Activated CD4-positive, alpha-beta T cell treated with anti-CD3 and anti-CD28 coated beads for 36 hours (primary cell): ENCODE measurements at places on chromosomes 16 and 17. TPM values are rescaled to one million over a fixed set of nuclear protein-coding genes. Genes with fewer than 3 reads are reported as not detected.
A peak's percentile ranks its signal among the peaks of the same experiment; 100 is the strongest.

DNA sequence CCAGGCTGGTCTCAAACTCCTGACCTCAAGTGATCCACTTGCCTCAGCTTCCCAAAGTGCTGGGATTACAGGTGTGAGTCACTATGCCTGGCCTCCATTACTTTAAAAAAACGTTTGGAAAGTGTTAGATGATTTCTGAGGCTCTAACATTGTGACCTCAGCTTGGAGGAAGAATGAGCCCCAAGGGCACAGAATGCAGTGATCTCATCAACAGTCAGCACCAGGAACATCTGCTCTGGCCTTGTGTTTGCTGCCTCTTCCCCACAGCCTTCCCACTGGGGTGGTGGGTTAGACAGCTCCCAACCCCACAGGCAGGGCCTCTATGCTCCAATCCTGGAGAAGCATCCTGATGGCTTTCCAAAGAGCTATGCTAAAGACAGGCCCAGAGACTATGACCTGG is 37.7 kb upstream of the SREBF1 start:
- no peak overlapping the region for H3K27ac ChIP-seq
- H3K36me3 ChIP-seq: peaks cover 6% of the 10 kb centered on the region
- H3K4me1 ChIP-seq: no peaks in the 10 kb centered on the region
- H3K27me3 ChIP-seq: no peaks in the 10 kb centered on the region
- no peak for DNase-seq

DNA sequence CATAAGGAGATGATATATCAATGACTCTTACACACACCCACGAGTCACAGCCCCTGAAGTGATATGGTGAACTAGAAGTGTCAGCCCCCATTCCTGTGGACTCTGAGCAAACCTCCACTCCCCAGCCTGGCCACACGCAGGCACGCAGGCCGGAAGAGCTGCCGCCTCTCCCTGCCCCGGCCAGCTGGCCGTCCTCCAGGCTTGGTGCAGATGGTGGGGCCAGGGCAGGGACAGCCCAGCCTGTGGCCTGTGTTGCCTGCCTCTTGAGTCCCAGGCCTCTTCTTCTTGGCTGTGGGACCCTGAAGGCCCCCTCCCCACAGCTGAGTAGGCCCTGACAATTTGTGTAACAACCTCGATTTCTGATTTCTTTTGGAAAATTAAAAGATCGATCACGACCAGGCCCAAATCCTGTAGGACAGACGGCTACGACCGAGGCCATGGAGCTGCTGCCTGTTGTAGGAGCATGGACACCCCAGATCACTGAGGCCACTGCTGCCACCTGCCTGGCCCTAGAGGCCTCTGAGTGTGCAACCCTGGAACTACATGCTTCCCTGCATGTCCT is 10.0 kb upstream of the MPRIP start:
- no peak overlapping the region for H3K27ac ChIP-seq
- H3K4me3 ChIP-seq: no peak overlapping the region

DNA sequence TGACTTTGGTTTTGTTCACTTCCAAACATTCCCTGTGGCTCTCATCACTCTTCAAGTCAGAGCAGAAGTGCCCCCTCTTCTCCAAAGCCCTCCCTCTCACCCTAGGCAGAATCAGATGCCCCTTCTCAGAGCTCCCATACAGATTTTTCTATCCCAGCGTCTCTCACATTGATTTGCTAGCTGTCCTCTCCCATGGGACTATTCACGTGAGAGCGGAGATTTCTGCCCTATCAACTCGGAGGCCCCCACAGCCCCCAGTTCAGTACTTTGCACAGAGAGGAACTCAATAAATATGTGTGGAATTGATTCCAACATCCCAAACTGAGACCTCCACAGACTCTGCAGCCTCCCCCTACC is 182.6 kb downstream of the C16orf78 start:
- no peaks in the 10 kb centered on the region for H3K36me3 ChIP-seq
- no peak for DNase-seq
- H3K27ac ChIP-seq: no peak overlapping the region
- H3K27me3 ChIP-seq: no peaks in the 10 kb centered on the region
- no peak overlapping the region for H3K4me3 ChIP-seq

DNA sequence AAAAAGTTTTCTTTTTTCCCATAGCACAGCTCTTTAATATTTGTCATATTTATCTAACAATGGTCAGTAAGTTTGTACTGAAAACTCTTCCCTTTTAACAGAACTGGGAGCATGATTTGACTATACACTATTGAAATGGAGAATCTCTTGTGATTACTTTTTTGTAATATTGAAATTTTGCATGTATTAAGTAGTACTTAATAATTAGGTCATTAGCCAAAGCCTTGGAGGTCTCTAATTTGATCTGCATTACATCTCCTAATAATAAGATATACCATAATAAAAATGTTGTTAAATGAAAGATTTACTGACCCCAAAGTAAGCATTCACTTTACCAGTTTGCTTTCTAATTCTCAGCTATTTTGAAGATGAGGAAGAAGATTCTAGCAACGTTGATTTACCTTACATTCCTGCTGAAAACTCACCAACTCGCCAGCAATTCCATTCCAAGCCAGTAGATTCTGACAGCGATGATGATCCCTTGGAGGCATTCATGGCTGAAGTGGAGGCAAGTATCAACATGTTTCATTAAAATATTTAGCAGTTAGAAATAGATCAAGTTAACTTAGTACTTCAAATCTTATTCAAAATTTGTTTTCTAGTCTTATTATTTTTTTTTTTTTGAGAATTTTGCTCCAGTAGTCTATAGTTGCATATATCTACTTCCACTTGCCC is 18.2 kb downstream of the DDX42 start:
- H3K27me3 ChIP-seq: no peaks in the 10 kb centered on the region
- H3K36me3 ChIP-seq: peaks cover 50% of the 10 kb centered on the region
- DNase-seq: no peak
- no peak overlapping the region for H3K27ac ChIP-seq

- H3K27ac ChIP-seq: peak overlapping the region; percentile 56
- no peak overlapping the region for H3K4me3 ChIP-seq
- peaks cover 56% of the 10 kb centered on the region for H3K4me1 ChIP-seq
These were observed 55.9 kb downstream of the ANKRD11 start for GRCh38 chr16:89434490-89434889.

- H3K4me1 ChIP-seq: no peaks in the 10 kb centered on the region
- H3K36me3 ChIP-seq: no peaks in the 10 kb centered on the region
- H3K27me3 ChIP-seq: no peaks in the 10 kb centered on the region
- no peak within 1 kb of the TSS for H3K27ac ChIP-seq
These were observed at the start of gene GH2 for GRCh38 chr17:63881935-63882601. Gene GH2 (minus strand): TSS chr17:63881944. CDS start chr17:63881801, 143 bp downstream.

The CACNG3 gene
- not detected for total RNA-seq

The RNF43 gene
- total RNA-seq: 0.71 TPM
